ENCODE measurements at places on chromosomes 6 and 20.

DNA sequence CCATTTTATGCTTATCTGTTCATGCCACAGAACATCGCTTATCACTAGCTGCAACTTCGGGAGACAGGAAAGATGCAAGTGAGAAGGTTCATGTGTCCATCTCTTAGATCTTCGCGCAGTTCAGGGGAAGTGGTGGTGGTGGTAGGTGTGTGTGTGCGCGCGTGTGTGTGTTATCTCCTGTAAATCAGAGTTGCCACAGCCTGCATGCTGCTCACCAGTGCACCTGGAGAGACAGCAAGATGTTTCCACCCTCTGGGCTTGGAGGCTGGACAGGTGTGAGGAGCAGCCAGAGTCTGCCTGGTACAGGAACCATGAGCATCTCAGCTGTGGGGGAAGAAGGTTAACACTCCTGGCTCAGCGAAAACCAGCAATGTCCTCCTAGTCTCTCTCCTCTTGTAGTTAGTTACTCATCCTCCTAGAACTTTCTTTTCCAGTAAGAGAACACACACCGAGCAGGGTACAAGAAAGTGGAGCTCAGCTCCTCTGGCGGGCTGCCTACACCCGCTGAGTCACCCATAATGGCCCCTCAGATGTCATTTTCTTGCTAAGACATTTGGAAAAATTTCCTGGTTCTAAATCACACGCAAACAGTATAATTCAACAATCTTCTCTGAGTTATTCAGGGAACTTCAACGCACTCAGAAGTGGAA is 5.1 kb upstream of the TUBB1 start:
- peak; percentile 43 for DNase-seq

- no peak for DNase-seq
Observed at GRCh38 chr6:75333676-75334200, 49.1 kb upstream of the TMEM30A start.

GRCh38 chr6:445571-446417 is 54.2 kb downstream of the IRF4 start:
- no peak for DNase-seq

DNA sequence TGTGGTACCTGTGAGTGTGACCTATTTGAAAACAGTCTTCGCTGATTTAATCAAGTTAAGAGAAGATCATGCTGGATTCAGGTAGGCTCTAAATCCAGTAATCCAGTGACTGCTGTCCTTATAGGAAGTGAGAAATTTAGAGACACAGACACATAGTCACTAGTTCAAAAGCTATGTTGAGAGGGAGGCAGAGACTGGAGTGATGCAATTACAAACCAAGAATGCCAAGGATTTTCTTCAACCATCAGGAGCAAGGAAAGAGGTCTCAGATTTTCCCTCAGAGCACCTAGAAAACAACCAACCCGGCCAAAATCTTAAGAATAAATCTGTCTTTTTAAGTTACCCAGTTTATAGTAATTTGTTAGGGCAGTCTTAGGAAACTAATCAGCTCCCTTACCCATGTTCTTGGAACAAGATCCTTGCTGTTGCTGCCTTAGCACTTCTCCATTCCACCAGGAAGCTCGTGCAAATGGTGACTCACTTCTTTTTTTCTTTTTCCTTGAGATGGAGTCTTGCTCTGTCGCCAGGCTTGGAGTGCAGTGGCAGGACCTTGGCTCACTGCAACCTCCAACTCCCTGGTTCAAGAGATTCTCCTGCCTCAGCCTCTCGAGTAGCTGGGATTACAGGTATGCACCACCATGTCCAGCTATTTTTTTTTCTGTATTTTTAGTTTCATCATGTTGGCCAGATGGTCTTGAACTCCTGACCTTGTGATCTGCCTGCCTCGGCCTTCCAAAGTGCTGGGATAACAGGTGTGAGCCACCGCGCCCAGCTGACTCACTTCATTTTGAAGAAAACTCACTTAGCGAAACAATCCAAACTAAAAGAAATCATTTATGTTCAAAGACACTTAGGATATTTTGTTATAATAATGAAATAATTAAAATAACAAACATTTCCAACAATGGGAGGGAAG is 34.4 kb upstream of the ZNF184 start:
- no peak for DNase-seq

GRCh38 chr6:17101422-17102257 is at the start of gene STMND1:
STMND1 (plus strand) TSS chr6:17102050; CDS start chr6:17102258, 208 bp downstream.
- DNase-seq = no peak

GRCh38 chr6:40336940-40337760 is 250.0 kb downstream of the LRFN2 start:
- no peak for DNase-seq

DNA sequence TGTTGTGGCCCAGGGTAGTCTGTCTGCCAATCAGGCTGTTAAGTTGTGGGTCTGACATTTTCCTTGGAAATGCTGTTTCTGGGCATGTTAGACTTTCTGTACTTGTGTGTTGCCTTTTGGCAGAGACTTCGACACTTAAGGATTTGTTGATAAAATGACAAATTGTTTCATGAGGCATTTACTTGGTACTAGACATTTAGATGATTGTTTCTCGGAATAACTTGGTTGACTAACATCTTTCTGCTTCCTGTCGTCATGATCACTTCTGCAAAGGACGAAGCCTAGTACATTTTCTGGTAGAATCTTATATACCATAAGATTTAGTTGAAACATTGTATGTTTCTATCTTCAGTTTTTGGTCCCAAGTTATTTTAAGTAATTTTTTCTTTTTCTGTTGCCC is 34.1 kb downstream of the UTRN start:
- no peak for DNase-seq

GRCh38 chr20:45834797-45835161 is 1.2 kb downstream of the SNX21 start:
- no peak for DNase-seq

DNA sequence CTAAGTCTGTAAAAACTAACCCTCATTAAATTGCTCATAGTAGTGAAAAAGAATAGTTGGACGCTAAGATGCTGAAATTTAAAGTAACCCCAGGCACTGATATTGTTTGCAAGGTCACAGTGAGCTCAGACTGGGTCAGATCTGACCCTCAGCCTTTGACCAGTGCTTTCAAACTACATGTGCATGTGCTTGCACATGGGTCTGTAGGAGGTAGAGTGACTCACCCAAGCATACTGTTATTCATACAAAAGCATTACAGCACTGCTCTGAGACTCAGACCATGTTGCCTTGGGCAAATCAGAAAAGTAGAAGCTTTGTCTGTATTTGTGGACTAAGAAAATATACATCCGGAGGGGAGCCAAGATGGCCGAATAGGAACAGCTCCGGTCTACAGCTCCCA is 326.4 kb upstream of the MARCKS start:
- no peak for DNase-seq

DNA sequence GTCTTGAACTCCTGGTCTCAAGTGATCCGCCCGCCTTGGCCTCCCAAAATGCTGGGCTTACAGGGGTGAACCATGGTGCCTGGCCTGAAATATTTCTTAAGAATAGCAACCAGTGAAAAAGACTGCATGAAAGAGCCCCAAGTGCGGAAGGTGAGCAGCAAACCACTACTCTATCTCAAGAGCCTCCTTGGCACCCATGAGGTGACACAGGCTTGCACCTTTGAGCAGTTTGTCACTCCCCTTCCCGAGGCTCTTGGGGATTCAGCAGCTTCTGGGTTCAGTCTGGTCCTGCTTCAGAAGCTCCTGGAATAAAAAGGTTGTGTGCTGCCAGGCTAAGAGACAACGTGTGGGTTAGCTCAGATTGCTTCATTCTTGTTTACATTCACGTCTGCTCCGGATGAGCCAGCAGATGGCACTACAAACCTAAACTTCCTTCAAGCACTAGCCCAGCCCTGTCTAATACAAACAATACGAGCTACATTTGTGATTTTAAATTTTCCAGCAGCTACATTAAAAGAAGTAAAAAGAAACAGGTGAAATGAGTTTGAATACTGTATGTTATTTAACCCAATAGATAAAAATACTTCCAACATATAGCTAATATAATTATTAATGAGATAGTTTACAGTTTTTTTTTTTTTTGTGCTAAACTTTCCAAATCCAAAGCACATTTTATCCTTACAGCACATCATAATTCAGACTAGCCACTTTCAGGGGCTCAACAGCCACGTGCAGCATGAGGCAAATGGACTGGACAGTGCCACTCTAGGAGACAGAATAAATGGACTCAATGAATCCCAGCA is 46.2 kb downstream of the GJA10 start:
- DNase-seq = peak; percentile 78

DNA sequence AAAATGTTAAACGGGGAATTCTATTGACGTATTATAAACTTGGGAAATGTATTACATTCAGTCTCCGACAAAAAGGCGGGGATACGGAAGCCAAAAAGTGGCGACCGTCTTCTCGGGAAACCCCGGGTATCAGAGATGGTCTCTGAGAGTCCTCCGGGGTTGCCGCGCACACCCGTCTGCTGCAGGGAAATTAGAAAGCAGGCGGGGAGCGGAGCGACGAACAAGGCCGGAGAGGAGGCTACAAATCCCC is 1.5 kb downstream of the SALL4 start:
- DNase-seq = no peak

DNA sequence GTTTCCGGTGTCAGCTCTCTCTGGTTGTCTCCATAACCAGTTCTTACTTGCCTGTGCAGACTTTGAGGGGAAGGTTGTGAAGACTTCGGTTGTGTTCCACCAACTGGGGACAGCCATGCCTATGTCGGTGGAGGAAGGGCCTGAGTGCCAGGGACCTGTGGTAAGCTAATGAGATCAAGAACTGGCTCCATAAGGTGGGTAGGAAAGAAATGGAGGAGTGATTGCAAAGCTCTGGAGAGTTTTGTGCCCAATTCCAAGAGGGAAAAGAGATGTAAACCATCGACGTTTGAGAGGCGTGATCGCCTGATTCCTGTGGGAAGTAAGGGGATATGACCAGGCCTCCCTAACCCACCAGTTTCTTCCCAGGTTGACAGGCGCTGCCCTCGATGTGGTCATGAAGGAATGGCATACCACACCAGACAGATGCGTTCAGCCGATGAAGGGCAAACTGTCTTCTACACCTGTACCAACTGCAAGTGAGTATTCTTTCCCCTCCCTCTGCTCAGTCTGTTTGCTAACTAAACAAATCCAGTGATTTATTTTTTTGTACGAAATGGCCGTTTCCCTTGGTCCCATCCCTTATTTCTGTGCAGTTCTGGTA is 893 bp downstream of the POLR1H start:
- DNase-seq = peak; percentile 62

- DNase-seq = no peak
Observed at GRCh38 chr6:7914311-7914710, 3.7 kb upstream of the TXNDC5 start.

DNA sequence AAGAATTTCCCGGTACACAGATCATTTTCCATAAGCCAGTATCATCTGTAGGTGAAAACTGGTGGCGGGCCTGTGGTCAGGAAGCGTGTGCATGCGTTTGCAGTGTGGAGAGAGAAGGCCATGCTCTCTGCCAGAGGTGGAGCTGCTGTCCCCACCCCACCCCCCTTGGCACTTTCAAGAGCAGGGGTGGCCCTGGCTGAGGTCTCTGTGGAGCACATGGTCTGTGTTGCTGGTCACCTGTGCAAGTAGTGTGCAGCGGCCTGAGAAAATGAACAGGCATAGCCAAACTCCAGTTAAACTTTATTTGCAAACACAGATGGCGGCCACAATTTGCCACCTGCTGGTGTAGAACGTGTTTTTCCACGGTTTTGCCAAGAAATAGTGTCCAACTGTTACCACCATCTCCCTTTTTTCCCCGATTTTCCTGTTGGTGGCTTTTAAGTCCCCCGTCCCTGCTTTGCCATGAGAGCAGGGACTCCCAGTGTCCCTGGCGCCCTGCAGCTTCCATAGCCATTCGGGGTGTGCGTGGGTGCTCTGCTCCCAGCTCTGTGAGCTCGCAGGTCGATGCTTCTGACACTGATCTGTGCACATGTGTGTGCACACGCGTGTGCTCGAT is 2.5 kb downstream of the ADRM1 start:
- DNase-seq = no peak

GRCh38 chr20:58313396-58313795 is 3.9 kb downstream of the RAB22A start:
- DNase-seq = no peak

DNA sequence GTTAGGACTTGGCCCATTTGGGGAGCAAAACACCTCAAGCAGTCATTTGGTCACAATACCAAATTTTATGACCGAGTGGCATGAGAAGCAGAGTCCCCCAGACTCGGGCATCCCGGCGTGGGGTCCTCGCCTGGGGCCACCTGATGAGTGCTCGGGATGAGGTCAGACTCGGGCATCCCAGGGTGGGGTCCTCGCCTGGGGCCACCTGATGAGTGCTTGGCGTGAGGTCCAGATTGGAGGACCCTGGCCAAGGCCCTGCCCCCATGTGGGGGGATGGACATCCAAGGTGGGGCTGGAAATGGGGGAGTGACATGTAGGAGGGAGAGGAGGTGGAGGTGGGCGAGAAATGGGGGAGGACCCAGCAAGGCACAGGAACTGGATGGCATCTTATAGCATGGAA is 56.1 kb upstream of the CST7 start:
- DNase-seq = no peak

DNA sequence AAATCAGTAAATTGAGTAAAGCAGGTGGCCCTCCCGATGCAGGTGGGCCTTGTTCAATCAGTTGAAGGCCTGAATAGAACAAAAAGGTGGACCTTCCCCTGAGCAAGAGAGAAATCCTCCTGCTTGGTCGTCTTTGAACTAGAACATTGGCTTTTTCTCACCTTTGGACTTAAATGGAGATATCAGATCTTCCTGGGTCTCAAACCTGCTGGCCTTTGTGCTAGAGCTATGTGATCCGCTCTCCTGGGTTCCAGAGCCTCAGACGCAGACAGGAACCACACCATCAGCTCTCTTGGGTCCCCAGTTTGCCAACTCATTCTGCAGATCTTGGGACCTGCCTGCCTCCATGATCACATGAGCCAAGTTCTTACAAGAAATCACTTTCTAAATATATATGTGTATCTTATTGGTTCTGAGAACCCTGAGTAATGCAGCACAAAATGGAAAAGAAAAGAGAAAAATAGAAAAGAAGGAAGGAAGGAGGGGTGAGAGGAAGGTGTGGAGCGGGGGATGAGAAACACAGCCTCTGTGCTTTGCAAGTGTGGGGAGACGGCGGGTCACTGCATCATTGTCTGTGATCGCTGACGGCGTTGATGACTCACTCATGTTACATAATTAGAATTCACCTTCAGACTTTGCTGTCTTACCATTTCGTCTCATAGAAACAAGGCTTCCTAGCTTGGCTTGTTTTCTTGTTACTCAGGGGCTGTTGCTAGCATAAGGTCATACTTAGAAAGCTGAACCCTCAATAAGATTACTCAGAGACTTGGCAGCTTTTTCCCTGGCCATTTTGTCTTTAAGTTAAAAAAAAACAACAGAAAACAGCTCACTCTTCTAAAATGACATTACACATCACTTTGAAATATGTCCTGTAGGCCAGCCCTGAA is 85.7 kb upstream of the NEDD9 start:
- DNase-seq = peak; percentile 55

- DNase-seq = no peak
Observed at GRCh38 chr6:129980821-129981220, 37.6 kb upstream of the L3MBTL3 start.

- DNase-seq = no peak
Observed at GRCh38 chr6:163662604-163663225, 248.2 kb downstream of the QKI start.

- peak; percentile 95 for DNase-seq
Observed at GRCh38 chr6:36441307-36441894, 1.3 kb downstream of the PXT1 start.

Measured in ureter (tissue), 1 donor.